ENCODE measurements at places on chromosomes 3 and 15.
A peak's percentile ranks its signal among the peaks of the same experiment; 100 is the strongest.

DNA sequence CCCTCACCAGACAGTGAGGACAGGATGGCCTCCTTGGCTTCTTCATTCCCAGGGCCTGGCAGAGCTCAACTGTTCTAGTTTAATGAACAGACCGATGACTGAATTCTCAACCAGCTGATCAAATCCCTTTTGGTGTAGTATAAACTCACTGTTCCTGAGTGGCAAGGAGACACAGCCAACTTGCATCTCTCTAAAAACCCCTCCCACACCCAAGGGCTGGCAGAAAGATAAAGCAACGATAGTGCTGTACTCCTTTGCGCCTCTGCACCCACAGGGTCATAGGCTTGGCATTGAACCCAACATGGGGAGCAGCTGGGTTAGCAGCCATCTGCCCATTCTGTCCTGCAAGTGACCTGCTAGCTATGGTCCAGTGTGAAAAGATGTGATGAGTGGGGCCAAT is 103.2 kb downstream of the RYK start:
- DNase-seq: no peak

DNA sequence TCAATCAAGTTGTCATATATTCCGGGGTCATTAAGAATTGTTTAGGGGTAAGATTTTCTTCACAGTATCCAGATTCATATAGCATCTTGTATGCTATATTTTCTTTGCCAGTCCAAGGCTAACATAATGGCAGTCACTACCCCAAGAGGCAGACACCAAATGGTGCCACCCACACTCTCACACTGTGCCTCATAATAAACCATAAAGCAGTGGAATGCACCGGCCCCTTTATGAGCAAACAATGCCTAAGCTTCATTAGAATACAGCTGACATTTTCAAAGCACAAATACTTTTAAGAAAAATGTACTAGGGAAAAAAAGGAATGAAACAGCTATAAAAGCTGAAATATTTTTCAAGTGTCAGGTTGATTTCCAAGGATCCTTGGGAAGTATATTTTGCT is 121.6 kb downstream of the TFDP2 start:
- DNase-seq: no peak

DNA sequence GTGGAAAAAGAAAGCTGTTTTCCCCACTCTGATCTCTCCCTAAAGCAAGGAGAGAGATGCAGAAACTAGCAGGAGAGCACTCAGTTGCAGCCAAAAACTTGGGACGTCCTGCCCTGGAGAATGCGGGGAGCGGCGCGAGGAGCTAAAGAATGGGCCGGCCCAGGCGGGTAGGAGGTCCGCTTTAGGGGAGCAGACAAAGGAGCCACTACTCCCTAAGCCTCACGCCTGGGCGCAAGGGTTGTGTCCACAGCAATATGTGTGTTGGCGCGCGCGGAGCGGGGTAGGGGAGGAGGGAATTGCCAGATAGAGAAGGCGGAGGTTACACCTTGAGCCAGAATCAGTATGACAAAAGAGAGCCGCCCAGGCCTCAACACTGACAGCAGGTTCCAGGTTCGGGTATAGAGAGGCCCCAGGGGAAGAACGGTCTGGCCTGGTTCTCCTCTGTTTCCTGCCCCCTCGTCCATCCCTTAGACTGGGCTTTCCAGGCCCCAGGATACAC is 2.9 kb downstream of the WNT5A start:
- DNase-seq: no peak

- no peak for DNase-seq
Observed at GRCh38 chr15:78804391-78804792, 6.9 kb downstream of the ADAMTS7 start.

DNA sequence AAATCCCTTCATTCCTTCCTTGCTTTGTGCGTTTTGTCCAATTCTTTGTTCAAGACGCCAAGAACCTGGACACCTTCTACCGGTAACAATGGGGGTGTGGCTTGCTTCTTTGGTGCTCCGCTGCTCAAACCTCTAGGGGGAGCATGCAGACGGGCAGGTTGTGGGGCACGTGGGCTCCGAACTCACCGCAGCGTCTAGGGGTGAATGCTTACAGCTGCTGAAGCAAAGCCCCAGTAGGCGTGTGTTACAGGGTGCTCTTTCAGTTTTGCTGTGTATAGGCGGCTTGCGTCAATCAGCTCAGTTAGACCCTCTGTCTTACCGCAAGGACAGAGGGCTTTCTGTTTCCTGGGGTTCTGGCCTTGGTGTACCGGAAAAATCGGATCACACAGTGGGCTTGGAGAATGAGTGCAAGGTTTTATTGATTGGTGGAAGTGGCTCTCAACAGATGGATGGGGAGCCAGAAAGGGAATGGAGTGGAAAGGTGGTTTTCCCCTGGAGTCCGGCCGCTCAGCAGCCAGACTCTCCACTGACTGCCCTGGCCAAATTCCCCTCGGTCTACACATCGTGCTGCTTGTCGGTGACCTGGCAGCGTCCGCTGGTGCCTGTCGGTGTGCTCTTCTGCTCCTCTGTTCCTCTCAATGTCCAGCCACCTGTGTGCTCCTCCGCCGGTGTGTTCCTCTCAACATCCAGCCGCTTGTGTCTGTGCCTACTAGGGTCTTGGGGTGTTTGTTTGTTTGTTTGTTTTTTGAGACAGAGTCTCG is 1.2 kb upstream of the LRRC34 start:
- DNase-seq: no peak

DNA sequence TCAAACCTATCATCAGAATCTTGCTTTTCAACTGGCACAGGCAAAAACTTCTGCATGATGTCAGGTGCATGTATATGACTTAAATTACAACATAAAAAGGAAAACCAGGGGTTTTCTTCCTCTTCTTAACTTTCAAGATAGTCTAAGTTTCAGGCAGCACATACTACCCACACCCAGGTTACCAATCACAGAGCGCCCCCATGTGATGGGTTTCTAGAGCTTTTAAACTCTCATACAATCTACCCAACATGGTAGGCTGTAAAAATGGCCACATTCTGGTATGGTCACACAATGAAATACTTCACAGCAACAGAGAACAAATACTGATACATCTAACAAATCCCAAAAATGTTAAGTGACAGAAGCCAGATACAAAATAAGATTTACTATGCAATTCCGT is 7.4 kb downstream of the MESD start:
- DNase-seq: no peak

DNA sequence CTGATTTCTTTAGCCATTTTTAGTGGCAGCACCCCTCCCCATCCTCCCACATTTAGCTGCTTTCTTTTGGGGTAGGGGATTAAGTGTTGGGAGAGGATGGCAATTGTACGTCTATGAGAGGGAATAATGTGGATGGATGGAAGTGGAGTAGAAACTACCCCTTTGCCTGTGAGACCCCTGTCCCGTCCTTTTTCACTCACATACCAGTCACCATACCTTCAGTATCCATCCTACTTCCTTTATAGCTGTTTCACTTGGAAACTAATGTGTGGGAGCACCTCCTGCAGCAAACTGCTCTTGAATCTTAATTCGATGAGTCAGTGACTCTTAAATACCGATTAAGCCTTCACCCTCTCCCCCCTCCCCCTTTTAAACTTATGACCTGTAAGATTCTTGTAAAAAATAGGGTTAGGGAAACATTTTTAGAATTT is 730 bp downstream of the SPRED1 start:
- no peak for DNase-seq

DNA sequence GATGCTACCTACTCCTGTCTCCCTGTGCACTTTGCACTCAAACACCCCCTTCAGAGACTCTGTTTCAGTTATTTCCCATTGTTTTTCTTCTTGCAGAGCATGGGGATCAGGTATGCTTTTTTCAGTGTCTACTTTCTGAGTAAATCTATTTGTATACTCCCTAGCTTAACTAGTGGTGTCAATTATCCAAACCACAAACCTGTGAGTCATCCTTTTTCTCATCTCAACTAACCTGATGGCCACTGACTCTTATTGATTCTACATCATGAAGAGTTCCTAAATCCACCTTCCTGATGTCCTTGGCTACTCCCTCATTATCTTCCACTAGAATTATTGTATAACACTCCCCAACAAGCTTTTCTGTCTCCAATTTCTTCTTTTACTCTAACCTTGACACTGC is 68.0 kb downstream of the DIPK2A start:
- no peak for DNase-seq

DNA sequence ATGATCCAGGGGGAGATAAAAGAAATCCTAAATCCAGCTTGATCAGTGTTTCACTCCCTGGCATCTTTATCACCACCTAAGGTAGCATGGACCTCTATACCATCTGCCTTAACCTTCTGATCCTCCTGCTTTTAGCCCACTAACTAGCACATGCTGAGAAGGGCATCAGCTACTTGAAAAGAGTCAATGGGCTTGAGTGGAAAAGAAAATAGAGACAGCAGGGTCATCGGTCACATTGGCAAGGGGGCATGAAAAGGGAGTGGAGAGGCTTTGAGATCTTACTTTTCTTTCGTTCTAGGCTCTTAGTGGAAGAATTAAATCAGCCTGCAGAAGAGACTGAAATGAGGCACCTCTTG is 239 bp upstream of the ZFYVE19 start:
- no peak for DNase-seq

GRCh38 chr15:39786447-39787056 is 3.9 kb upstream of the FSIP1 start:
- DNase-seq: no peak

DNA sequence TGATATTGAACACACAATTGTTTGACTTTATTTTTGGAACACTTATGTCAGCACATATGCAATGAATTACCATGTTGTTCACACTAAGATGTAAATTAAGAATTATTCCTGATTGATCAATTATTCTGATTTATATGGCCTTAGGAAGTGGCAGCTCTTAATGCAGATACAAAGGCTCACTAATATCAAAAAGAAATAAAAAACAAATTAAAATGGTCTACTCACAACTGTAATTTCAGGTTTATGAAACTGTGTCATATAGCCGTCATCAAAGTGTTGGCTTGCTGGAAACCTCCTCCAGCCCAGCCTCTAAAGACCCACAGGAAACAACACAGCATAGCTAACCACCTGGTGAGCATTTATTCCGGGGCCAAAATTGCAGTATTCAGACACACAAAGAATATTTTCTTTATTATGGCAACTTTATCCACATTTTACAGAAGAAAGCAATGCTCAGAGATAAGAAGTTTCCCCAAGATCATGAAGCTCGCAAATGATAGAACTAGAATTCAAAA is 33.4 kb downstream of the PDZRN3 start:
- DNase-seq: no peak

GRCh38 chr3:12796171-12797123 is at the start of gene CAND2:
Gene CAND2 (plus strand): TSS chr3:12796680. CDS start chr3:12796721, 41 bp downstream.
- peak; percentile 75 for DNase-seq

DNA sequence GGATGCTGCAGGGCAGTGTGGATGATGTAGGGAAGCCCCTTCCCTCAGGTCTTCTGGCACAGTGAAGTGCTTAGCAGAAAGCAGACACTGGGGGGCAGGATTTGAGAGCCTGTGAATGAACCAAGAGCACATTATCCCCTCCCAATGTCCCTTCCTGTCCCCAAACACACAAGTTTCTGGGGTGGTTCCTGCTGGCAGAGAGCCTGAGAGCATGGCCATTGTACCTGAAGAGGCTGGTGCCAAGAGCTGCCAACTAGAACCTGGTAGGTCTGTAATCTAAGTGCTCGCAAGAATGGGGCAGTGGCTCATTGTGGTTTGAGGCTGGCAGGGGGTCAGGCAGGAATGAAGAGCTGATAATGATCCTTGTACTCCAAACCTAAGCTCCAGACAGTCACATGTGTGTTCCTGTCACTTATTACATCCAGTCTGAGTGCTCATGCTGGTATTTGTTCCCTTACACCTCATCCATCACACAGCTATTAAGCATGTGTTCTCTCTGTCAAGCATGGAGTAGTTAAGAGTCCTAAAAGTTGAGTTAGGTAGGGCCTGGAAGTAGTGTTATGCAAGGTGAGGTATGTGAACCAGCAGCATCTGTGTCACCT is 6.7 kb upstream of the CCR1 start:
- DNase-seq: no peak

- no peak for DNase-seq
Observed at GRCh38 chr3:131739211-131739610, 236.4 kb upstream of the MRPL3 start.

GRCh38 chr3:10552631-10552943 is 47.2 kb upstream of the ATP2B2 start:
- no peak for DNase-seq

DNA sequence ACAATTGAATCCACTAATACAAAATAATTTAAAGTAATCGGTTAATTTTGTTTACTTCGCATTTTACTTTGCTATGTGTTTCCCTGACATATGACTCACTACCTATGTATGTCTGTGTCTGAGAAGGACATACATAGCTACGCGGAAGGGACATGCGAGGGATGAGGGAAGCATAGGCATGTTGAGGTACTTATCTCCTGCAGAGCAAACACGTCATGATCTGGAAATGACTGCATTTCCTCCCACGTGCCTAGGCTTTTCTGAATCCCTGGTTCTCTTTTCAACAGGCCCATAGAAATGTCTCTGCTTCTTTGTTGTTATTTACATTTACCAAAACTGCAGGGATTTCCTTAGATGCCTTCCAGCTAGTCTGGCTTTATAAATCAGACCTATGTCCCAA is 27.5 kb downstream of the ALCAM start:
- DNase-seq: no peak

- no peak for DNase-seq
Observed at GRCh38 chr3:128402319-128402718, 64.4 kb downstream of the DNAJB8 start.

DNA sequence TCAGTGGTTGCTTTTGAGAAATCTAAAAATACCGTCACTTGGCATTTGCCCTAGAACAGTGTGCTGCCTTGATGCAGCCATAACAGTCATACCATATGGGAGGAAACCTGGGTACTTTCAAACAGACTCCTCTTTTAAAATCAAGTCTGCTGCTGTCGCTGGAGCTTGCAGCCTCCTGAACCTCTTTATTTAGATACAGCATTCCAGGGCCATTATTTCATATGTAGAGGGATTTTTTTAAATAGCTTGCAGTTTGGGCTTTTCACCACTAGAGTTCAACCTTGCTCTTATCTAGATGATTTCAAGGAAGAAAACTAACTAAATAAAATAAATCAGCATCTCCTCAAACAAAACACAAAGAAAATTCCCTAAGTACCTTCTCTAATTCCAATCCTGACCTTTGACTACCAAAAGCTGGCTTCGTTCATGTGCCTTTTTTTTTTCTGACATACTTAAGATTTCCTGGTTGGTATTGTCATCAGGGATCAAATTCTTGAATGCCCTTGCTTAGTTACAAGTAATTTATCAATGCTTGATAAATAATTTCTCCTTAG is 111.6 kb downstream of the KBTBD8 start:
- no peak for DNase-seq
